AG10803 (cell line): ENCODE measurements at places on chromosomes 6 and 20.

GRCh38 chr20:57375652-57376230 lies 15.5 kb upstream of the RBM38 start:
- no peak for DNase-seq

DNA sequence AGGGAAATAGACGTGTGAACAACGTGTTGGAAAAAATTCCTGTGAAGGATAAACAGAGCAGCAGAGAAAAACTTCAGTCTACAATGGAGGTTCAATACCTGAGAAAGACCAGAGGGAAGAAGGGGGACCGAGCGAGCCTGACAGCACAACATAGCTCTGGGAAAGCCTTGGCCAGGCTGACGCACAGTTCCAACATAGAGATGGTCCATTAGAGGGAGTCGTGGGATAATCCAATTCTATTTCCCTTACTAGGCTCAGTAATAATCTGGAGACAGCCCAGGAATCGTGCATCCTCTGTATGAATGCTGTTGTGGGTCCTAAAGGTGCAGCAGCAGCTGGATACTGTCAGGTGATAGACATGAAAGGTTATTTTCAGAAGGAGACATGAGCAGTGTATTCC lies 370.8 kb upstream of the BTBD3 start:
- no peak for DNase-seq

DNA sequence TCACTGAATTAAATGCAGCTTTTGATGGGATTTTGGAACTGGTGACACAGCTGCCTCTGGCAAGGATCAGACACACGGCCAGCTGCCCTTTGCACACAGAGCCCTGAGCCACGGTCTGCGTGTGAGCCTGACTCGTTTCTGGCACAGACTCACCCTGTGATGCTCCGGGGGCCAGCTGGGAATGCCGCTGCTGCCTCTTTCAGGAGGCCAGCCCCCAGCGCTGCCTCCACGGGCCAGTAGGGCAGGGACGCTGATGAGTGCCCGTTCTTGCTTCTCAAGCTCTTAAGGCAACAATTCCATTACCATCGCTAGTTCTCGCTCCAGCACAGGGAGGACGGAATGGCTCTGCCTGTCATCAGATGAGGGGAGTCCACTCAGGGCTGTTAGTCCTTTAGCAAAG lies 61.6 kb downstream of the IRF4 start:
- peak; percentile 3 for DNase-seq

GRCh38 chr6:12715437-12715836 lies 1.1 kb upstream of the PHACTR1 start:
- no peak for DNase-seq

GRCh38 chr6:34333858-34334257 lies 58.6 kb downstream of the NUDT3 start:
- no peak for DNase-seq
